ENCODE measurements at places on chromosomes 3 and 15. TPM values are rescaled to one million over a fixed set of nuclear protein-coding genes. Genes with fewer than 3 reads are reported as not detected.

Gene LRRIQ4
- not detected for total RNA-seq

Gene CFAP91
- total RNA-seq = 8.5 TPM

Gene ATP13A4
- 0.16 TPM for total RNA-seq

Gene HYAL1
- 20.0 TPM for total RNA-seq

Gene CPNE4
- 1.1 TPM for total RNA-seq

Gene GANC
- 26.6 TPM for total RNA-seq

Gene TAMM41
- total RNA-seq = 12.2 TPM

Gene DALRD3
- total RNA-seq = 40.7 TPM

Gene ROPN1
- not detected for total RNA-seq

Gene SLC9C1
- total RNA-seq = not detected

Gene TRIM71
- total RNA-seq = not detected

Gene LTK
- 0.39 TPM for total RNA-seq

Gene PLA2G4E
- not detected for total RNA-seq

Gene ROBO2
- total RNA-seq = 0.97 TPM

Gene STAG1
- total RNA-seq = 19.6 TPM

Gene TMIE
- 0.99 TPM for total RNA-seq

Gene HHATL
- 0.42 TPM for total RNA-seq

Gene CRTC3
- 43.3 TPM for total RNA-seq

Gene MST1R
- total RNA-seq = 0.55 TPM

Gene ZBED2
- not detected for total RNA-seq

Gene PAQR5
- 60.1 TPM for total RNA-seq

Gene NEK10
- 4.8 TPM for total RNA-seq

Gene BLOC1S6
- 87.1 TPM for total RNA-seq

Gene KLHL40
- total RNA-seq = not detected

Gene IGF2BP2
- 26.5 TPM for total RNA-seq

Gene WDR72
- 0.06 TPM for total RNA-seq

Gene PLCL2
- 28.2 TPM for total RNA-seq

Gene COMMD4
- total RNA-seq = 142 TPM

Gene HLTF
- 30.4 TPM for total RNA-seq

Gene UQCC5
- 1.1 TPM for total RNA-seq

Gene SAXO2
- total RNA-seq = 0.83 TPM

Gene PTPRG
- 119 TPM for total RNA-seq

Gene LYSMD4
- 2.8 TPM for total RNA-seq

Gene ARL14
- total RNA-seq = not detected

Gene ZCWPW2
- 0.89 TPM for total RNA-seq

Gene CMTM8
- total RNA-seq = 11.7 TPM

Gene UBAP1L
- 2.9 TPM for total RNA-seq

Gene PLAAT1
- 1.0 TPM for total RNA-seq

Gene RASL12
- 7.0 TPM for total RNA-seq

Gene ITPKA
- total RNA-seq = 10.8 TPM

Gene CPNE9
- total RNA-seq = 0.26 TPM

Gene ABCC5
- 24.8 TPM for total RNA-seq

Gene SEMA3G
- 6.8 TPM for total RNA-seq

Gene GRAMD2A
- 0.25 TPM for total RNA-seq

Gene EPHB3
- 1.8 TPM for total RNA-seq

Gene GOLGA6L10
- total RNA-seq = 1.5 TPM

Gene RBM6
- 129 TPM for total RNA-seq

Gene RTP3
- not detected for total RNA-seq

Gene STAB1
- total RNA-seq = 30.8 TPM

Gene ALCAM
- 64.1 TPM for total RNA-seq

Gene ARPIN
- 10.1 TPM for total RNA-seq

Gene MAN2C1
- total RNA-seq = 139 TPM

Gene GOLGA6A
- total RNA-seq = not detected

Gene CRYGS
- total RNA-seq = 2.4 TPM

Gene CADPS
- 11.3 TPM for total RNA-seq
